Stimulated activated CD4-positive, alpha-beta T cell treated with anti-CD3 and anti-CD28 coated beads, Interleukin-15, amount 100 ng/mL, for 24 hours (primary cell): ENCODE measurements at places on chromosomes 6 and 20.
A peak's percentile ranks its signal among the peaks of the same experiment; 100 is the strongest.

GRCh38 chr6:20769631-20770030 lies 235.4 kb downstream of the CDKAL1 start:
- DNase-seq, result no peak

GRCh38 chr6:14274546-14275492 lies 157.2 kb downstream of the CD83 start:
- DNase-seq, result no peak

DNA sequence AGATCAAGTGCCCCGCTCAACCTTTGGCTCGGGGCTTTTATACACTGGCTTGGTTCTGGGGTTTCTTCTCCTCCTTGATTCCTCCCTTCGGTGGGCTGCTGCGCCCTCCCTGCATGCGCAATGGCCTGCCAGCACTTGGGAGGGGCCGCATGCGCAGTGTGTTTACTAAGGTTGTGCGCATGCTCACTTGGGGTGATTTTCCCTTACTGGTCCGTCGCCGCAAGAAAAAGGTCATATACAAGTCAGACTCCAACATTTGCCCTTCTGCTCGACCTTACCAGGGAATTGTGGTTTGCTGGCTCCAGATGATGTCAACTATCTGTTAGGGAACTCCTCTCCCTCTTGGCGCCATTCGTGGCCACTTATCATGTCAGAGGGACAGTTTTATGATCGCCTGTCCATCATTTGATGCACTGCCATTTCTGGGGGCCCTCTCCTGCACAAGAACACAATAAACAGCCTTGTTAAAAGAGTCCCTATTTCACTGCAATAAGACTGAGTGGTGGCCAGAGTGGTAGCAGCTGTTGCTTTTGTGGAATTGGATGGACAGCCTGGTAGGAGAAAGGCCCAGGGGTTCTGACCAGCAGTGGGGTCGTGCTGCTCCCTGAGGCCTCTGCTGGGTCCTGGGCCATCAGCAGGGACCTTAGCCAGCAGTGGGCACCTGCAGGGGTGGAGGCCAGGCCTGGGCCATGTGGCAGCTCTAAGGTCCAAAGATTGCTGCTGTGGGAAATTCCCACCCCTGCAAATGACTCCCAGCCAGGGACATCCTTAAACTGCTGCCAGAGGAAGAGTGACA lies 2.8 kb upstream of the LBP start:
- DNase-seq, result no peak

GRCh38 chr6:121855521-121855920 lies 420.1 kb downstream of the GJA1 start:
- no peak for DNase-seq

GRCh38 chr20:53037621-53038020 lies 65.5 kb downstream of the TSHZ2 start:
- no peak for DNase-seq

- DNase-seq, result no peak
Measured at GRCh38 chr6:105514306-105514705, 111.4 kb upstream of the PREP start.

DNA sequence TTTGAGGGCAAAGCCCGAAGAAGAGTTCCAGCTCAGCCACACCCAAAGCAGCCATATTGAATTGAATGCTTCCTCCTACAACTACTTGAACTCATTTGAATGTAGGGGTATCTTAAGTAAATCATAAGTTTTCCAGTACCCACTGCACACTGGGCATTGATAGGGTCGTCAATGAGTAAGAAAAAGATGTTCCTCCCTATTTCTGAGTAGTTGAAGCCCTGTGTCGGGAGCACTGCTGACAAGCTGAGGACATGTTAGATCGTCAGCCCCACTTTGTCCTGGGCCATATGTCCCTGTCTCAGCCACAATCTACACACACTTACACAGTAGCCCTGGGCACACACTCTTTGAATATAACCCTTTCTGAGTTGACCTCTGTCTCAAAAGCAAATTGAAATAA lies 105.7 kb downstream of the ARHGAP18 start:
- DNase-seq, result no peak

DNA sequence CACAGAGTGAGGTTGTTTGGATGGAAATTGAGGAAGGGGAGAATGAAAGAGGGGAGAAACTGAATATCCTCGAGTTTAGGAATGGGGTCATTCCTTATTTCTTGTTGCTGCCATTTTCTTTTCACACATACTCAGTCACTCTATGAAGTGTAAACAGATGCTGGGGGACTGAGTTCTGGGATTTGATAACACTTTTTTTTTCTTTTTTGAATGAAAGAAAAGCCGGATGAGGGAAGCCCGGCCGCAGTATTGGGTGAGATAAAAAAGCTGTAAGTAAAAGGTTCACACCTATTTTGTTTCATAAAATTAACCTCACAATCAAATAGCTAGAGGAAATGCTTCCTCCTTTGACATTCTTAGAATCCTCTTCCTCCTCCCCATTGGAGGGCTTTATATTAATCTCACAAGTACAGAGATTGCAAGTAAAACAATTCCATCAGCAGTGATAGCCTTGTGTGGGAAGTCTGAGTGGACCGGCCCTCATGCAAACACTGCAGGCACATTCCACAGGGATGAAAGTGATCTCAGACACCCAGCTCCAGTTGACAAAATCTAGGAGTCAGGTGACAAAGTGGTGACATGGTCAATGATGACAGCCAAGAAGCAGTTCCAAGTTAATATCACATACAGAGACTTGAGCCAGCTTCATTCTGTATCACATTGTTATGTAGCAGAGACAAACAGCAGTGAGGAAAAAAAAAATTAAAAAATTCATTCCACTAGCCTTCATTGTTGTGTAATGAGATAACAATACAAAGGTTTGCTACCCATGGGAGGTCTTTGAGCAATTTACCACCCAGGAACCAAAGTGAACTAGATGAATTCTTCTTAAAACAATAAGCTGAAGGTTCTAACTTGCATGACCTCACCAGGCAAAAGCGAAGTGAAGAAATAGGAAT lies 391.1 kb upstream of the HSF2 start:
- no peak for DNase-seq

GRCh38 chr20:46558511-46558959 lies 8.1 kb upstream of the OCSTAMP start:
- peak; percentile 67 for DNase-seq

- no peak for DNase-seq
Measured at GRCh38 chr6:154933181-154933827, 61.8 kb upstream of the TIAM2 start.

DNA sequence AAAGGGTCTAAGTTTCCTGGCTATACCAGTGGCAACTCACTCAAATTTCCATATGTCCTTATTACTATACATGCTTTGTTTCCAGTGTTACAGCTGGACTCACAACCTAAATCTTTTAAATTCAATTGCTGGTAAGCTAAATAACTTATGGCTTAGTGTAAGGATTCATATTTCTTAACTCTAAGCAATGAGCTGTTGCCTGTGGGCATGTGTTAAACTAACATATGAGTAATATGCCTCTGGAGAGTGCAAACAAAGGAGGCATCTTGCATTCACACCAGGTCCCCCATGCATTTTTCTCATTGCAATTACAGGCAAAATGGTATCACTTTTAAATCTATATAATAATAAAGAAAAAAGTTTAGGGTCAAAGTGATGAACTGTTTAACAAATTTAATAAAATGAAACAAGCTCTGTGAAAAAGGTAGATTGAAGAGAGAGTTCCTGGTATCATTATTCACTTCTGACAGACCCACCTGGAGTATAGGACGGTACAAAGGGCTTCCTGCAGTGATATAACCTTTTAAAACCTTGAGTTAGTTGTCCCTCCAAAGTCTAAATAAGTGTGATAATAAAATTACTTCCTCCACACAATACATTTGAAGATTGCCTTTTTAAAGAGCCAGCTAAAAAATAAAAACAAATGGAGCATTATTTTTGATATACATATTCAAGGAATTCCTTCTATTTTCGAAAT lies 57.6 kb upstream of the HMGCLL1 start:
- no peak for DNase-seq

DNA sequence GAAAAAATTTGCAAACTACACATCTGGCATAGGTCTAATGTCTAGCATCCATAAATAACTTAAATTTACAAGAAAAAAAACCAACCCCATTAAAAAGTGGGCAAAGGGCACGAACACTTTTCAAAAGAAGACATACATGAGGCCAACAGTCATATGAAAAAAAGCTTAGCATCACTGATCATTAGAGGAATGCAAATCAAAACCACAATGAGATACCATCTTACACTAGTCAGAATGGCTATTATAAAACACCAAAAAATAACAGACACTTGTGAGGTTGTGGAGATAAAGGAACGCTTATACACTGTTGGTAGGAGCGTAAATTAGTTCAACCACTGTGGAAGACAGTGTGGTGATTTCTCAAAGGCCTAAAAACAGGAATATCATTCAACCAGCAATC lies 33.7 kb upstream of the EPB41L2 start:
- DNase-seq, result no peak

DNA sequence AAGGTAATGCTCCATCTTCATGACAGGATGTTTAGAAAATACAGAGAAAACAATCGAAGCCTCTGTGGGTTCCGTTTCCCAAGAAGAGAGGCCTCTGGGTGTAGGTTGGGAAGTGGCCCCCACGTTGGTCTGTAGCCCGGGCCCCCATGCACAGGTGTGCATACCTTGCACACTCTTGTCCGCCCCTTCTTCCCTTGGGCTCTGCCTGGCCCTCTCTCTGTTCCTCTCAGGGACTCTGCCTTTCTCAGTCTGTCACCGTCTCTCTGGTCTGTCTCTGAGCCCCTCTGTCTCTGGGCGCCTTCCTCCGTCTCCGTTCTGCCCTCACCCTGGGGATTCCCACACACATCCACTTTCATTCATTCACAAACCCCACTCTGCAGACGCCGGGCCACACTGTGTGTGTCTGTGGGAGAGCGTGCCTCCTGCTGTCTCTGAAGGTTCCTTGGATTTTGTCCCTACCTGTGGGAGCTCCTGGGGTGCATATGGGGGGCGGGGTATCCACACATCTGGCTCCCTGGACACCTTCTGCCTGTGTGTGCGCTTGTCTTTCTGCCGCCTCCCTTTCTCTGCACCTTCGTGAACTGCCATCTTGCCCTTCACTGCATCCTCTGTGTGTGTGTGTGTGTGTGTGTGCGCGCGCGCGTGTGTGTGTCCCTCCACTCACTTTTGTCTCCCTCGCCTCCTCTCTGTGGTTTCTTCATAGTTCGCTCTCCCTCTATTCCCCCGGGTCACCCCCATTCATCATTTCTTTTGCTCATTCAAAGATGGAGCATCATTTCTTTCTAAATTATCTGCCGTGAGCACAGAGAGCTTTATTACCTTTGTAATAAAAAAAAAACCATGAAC lies 75.3 kb downstream of the SRC start:
- DNase-seq, result no peak

- no peak for DNase-seq
Measured at GRCh38 chr20:12458241-12458640, 540.5 kb downstream of the BTBD3 start.

DNA sequence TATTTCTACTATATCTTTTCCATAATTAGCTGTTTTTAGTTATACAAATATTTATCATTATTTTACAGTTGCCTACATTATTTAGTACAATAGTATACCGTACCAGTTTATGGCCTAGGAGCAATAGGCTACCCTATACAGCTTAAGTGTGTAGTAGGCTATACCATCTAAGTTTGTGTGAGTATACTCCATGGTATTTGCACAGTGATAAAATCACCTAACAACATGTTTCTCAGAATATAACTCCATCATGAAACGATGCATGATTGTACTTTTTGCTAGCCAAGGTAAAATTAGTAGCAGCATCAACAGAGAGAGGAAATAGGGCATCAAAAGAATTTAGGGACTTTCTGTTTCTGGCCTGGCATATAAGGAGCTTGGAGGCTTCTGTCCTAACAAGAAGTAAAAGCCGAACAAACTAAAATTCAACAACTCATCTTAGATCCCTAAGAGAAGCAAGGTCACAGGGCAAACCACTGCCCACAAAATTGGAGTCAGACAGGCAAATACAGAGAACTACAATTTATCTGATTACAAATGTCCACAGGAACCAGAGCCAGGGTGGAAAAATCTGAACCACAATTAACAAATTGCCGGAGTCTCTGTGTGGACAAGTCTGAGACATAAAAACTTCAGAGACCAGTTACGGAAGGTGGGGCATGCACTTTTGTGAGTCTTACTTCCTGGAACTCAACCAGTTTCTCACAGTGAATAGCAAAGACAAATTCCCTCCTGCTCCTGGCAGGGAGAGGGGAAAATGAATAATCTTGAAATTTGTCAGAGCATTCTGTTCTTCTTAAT lies 671.4 kb downstream of the RFPL4B start:
- no peak for DNase-seq

- no peak for DNase-seq
Measured at GRCh38 chr20:25150016-25150415, 45.5 kb upstream of the ENTPD6 start.

DNA sequence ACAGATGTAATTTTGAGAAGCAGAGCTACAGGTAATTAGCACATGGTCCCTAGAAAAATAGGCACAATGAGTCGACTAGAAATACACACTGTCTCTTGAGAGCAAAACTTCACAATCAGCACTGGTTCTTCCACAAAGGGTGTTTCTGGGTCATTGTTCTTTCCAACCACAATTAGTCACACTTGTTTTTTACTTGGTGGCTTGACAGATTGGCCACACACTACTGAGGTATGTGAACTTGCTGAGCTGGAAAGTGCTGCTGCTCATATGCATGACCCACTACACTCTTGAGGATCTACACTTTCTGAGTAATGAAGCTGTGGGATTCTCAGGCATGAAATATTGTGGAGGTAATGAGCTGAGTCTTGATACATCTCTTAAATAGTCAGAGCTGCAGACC lies 347.7 kb downstream of the BCKDHB start:
- DNase-seq, result peak; percentile 8

DNA sequence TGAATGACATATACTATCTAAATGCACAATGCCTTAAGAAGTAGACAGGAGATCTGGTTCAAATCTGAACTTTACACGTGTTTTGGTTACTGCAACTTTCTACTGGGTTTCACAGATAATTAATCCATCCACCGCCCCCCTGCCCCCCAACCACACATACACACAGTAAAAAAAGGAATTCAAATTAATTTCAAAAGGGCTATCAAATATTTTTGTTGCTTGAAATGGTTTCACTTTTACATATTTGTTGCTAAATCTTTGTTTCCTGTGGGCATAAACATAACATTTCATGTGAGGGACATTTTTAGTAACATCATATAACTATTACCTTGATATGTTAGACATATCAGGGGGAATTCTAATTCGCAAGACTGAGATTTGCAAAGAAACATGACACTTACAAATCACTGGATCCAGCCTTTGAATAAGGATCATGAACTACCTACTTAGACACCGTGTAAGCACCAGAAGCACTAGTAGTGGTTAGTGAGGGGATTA lies 7.5 kb downstream of the NEDD9 start:
- DNase-seq, result peak; percentile 28

DNA sequence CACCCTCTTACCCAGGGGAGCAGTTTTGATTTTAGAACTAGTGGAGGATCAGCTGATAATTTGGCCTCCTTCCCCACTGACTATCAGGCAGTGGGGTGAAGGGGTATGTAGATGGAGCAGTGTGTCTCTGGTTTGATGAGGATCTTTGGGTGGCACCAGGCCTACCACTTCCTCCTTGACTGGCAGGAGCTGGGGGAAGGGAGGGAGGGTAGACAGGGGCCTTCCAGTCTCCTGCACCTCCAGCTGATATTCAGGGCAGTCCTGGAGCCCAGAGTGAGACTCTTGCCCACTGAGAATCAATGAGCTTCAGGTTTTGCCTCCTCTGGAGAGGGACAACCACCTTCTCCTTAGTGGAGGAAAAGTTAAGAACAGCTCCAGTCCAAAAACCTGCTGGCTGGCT lies 3.2 kb downstream of the DEF6 start:
- DNase-seq, result peak; percentile 39
